ENCODE measurements at places on chromosomes 5 and 9.

GRCh38 chr9:133897675-133898074 lies 94.4 kb downstream of the VAV2 start:
- H3K27ac ChIP-seq = no peak overlapping the region
- DNase-seq = no peak
- no peaks in the 10 kb centered on the region for H3K27me3 ChIP-seq
- no peaks in the 10 kb centered on the region for H3K36me3 ChIP-seq
- no peak overlapping the region for H3K4me3 ChIP-seq

DNA sequence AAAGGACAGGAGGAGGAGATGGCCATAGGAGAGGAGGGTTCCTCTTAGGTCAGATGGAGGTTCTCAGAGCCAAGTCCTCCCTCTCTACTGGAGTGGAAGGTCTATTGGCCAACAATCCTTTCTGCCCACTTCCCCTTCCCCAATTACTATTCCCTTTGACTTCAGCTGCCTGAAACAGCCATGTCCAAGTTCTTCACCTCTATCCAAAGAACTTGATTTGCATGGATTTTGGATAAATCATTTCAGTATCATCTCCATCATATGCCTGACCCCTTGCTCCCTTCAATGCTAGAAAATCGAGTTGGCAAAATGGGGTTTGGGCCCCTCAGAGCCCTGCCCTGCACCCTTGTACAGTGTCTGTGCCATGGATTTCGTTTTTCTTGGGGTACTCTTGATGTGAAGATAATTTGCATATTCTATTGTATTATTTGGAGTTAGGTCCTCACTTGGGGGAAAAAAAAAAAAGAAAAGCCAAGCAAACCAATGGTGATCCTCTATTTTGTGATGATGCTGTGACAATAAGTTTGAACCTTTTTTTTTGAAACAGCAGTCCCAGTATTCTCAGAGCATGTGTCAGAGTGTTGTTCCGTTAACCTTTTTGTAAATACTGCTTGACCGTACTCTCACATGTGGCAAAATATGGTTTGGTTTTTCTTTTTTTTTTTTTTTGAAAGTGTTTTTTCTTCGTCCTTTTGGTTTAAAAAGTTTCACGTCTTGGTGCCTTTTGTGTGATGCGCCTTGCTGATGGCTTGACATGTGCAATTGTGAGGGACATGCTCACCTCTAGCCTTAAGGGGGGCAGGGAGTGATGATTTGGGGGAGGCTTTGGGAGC lies 3.1 kb downstream of the EGR1 start:
- H3K36me3 ChIP-seq = peaks cover 4% of the 10 kb centered on the region
- DNase-seq = no peak
- peaks cover 13% of the 10 kb centered on the region for H3K4me1 ChIP-seq
- no peak overlapping the region for H3K4me3 ChIP-seq

GRCh38 chr5:140287801-140288521 lies 14.9 kb downstream of the PFDN1 start:
- no peak overlapping the region for H3K27ac ChIP-seq
- H3K4me3 ChIP-seq = no peak overlapping the region
- peaks cover 24% of the 10 kb centered on the region for H3K4me1 ChIP-seq
- DNase-seq = no peak
- no peaks in the 10 kb centered on the region for H3K36me3 ChIP-seq

DNA sequence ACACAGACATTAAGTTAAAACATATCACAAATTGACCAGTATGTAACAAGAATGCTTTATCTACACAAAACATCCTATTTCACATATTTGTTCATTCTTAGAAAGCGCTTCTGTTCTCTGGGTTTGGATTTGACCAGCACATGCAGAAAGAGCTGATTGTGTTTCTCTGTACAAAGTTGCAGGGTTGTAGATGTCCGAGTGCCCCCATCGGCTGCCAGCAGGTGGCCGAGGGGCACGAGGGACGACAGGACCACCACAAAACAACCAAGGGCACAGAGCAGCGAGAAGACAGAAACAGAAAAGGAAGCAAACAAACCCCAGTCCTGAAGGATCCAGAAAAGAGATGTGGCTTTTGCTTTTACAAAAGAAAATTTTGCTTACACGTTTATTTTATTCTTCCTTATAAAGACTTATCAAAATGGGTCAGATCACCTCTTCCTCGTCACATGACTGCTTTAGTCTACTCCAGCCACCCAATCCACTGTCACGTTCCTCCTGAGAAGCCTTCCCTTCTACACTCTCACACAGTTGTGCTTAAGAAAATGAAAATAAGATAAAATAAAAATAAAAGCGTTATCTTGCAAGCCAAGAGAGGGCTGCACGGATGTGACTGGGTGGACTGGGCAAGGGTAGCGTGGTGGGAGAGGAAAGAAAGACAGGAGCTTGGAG lies 9.5 kb downstream of the OTP start:
- no peak for DNase-seq
- H3K27me3 ChIP-seq = peaks cover 62% of the 10 kb centered on the region
- H3K4me3 ChIP-seq = peak overlapping the region; percentile 88
- H3K27ac ChIP-seq = no peak overlapping the region
- H3K36me3 ChIP-seq = peaks cover 10% of the 10 kb centered on the region
